ENCODE measurements at places on chromosomes 4 and X. TPM values are rescaled to one million over a fixed set of nuclear protein-coding genes. Genes with fewer than 3 reads are reported as not detected.

- DNase-seq: peak; percentile 66
Observed at GRCh38 chr4:41216294-41217019, 2.1 kb upstream of the APBB2 start.

PIN4 gene
- total RNA-seq: 36.6 TPM

S100G gene
- not detected for total RNA-seq

GRCh38 chrX:11215191-11215921, 77.9 kb upstream of the AMELX start:
- DNase-seq: no peak

DNA sequence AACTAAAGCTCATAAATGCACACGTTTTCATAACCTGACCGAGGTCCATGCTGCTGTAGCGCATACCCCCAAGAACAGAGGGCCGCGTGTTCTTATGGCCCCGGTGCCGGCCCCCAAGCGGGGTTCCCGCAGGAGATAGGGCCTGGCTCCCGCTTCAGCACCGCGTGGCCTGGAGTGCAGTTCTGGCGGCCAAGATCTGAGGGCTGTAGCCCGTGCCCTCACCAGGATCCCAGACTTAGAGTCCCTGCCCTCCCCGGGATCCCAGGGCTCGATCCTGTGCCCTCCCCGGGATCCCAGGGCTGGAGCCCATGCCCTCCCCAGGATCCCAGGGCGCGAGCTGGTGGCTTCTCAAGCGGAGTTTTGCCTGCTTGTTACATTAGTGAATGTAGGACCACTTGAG, 1.0 kb upstream of the GRPEL1 start:
- DNase-seq: no peak

DNA sequence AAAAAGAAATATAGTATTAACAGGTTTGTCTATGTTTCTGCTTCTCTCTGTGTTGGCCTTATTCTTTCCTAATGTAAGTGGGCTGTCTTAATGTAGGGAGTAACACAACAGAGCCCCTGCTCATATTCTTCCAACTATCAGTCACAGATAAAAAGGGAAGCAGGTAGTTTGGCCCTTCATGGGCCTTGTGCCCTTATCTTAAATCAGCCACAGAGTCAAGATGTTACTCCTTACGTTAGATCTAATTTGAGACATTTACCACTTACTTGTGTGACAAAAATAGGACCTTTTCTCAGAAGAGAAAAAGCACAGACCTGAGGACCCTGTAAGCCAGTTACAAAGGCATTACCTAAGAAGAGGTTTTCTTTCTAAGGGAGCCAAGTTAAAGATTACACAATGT, 589.0 kb downstream of the GRXCR1 start:
- no peak for DNase-seq

APBB2 gene
- total RNA-seq: 39.1 TPM

MAGEA10 gene
- total RNA-seq: 0.60 TPM

DNA sequence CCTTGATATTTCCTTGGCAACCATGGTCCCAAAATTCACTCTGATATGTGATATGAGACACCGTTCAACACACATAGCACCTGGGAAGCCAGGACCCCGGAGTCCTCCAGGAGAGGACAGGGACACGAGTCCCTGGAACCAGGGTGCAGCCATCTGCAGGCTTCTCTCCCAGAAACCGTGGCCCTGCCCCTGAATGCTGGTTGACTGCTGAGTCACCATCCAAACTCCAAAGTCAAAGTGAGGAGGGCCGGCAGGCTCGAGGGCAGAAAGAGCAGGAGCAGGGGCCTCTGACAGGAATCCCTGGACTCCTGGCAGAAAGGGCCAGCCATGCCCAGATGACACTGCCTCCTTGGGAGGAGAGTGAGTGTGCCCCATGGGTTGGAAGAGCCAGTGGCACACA, 6.9 kb upstream of the PNMA6A start:
- DNase-seq: no peak

SRPK3 gene
- total RNA-seq: 1.1 TPM

- peak; percentile 42 for DNase-seq
Observed at GRCh38 chrX:45598861-45599260, 398.2 kb upstream of the DIPK2B start.

DNA sequence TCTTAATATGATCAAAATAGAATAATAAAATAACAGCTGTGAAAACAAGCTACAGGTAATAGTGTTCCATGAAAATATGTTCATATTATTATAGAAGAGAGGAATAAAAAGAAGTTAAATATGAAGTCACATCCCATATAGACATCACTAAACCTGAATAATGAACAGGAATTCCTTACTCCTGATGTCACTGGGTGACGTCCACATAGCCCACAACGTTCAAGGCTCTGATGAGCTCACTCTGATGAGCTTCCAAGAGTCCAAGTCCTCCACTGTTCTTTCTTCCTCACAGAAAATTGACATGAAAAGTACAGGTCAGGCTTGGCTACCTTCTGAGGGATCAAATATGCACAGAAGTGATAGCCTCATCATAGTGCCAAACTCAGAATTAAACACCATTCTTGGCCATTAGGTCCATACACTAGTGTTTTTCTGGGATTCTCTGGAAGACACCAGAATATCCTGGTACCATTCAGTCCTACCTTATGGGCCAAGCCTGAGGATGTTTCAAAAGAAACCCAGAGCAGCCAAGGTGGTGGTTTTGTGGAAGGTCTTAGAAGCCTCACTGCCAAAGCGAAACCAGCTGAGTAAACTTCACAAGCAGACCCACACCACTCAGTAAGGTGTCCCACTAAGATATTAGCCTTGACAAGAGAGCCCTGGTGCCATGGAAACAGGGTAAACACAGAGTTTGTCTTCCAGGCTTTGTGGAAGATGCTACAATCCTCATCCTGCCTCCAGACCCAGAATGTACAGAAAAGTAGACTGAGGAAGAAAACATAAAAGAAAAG, 138.4 kb upstream of the HHIP start:
- no peak for DNase-seq

Measured in RPMI7951 (cell line).